ENCODE measurements at places on chromosomes 13 and 19. TPM values are rescaled to one million over a fixed set of nuclear protein-coding genes. Genes with fewer than 3 reads are reported as not detected.
A peak's percentile ranks its signal among the peaks of the same experiment; 100 is the strongest.

PSMD8 gene
- total RNA-seq, result 286 TPM

DNA sequence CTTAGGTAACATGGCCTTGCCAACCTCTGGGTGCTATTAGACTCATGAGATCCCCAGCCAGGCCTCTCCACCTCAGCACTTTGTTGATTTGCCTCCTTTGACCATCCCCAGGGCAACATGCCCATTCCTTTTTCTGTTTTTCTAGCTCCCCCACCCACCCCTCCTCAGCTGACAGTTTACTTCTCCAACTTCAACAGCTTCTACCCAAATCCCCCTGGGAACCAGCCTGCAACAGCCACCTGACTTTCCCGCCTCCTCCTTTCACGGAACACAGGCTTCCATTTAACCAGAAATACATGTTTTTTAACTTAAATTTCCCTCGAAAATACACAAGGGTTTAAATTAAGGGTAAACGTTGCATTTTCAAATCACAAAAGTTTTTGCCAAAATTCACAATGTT is 117.3 kb downstream of the DLEU7 start:
- no peaks in the 10 kb centered on the region for H3K36me3 ChIP-seq
- no peak for DNase-seq
- H3K4me3 ChIP-seq, result no peak overlapping the region

- no peak overlapping the region for H3K27ac ChIP-seq
- H3K36me3 ChIP-seq, result no peaks in the 10 kb centered on the region
- no peaks in the 10 kb centered on the region for H3K27me3 ChIP-seq
- no peak overlapping the region for H3K4me3 ChIP-seq
- no peaks in the 10 kb centered on the region for H3K4me1 ChIP-seq
These were observed 103.3 kb upstream of the ZNF507 start for GRCh38 chr19:32241932-32242710.

DNA sequence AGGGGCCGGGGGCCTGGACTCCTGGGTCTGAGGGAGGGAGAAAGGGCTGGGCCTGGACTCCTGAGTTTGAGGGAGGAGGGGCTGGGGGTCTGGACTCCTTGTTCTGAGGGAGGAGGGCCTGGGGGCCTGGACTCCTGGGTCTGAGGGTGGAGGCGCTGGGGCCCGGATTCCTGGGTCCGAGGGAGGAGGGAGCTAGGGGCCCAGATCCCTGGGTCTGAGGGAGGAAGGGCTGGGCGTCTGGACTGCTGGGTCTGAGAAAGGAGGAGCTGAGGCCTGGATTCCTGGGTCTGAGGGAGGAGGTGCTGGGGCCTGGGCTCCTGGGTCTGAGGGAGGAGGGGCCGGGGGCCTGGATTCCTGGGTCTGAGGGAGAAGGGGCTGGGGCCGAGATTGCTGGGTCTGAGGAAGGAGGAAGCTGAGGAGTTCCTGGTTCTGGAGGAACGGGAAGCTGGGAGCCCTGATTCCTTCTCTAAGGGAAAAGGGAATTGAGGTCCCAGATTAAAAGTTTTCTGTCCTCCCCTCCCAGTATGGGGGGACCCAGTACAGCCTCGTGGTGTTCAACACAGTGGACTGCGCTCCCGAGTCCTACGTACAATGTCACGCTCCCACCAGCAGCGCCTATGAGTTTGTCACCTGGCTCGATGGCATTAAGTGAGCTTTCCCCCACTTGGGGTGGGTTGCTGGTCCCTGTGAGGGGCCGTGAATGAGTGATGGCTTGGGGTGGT is 721 bp downstream of the MED25 start:
- H3K27ac ChIP-seq, result peak overlapping the region; percentile 93
- peak overlapping the region; percentile 93 for H3K4me3 ChIP-seq

ZNF585A gene
- total RNA-seq, result 4.1 TPM
